ENCODE measurements at places on chromosomes 1 and 21.

DNA sequence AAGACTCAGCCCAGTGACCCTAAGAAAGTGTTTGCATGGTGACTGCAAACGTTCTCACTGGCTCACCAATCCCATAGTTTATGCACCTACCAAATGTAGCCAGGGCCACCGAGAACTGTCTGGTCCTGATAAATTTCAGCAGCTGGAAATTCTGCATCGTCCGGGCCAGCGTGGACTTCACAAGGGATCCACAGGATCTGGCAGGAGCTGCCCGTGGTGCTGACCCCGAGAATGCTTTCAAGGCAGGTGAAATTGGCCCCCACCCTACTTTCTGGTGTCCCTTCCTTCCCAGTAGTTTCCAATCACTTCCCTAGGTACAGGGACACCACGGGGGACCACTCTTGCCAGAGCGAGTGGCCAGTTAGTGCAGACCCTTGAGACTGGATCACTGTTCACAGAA lies 26.2 kb downstream of the UBASH3A start:
- DNase-seq, result no peak

DNA sequence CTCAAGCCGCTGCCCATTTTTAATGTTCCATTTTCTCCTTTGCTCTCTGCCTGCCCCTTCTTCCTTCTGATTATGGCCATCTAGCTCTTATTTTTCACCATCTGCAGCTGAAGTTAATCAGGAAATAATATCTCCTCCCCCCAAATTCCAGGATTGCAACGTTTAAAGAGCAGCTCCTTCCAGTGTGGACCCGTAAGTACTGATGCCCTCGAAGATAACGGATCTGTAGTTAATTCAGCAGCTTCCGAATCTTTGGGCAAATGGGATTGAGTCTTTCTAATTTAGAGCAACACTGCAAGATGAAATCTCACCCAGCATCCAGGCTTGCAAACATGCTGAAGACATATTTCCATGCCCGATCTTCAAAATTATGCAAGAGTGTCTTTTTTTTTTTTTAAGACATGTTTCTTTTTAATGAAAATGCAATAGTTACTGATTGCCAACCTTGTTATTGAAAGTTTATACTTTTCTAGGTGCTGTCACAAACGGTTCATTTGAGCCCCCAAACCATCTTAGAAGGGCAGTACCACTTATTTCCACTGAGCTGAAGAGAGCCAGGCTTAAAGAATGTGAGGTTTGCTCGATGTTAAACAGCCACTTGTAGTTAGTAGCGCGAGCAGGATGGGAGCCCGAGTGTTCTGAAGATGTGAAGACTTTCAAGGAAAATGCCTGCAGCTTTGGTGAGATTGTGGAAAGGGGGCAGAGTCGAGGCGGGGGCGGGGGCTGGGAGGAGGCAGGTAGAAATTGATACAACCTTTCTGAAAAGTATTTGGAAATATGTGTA lies 10.9 kb upstream of the RCAN3 start:
- no peak for DNase-seq

- DNase-seq, result no peak
These were observed 123.7 kb downstream of the ACTL8 start for GRCh38 chr1:17878837-17879236.

DNA sequence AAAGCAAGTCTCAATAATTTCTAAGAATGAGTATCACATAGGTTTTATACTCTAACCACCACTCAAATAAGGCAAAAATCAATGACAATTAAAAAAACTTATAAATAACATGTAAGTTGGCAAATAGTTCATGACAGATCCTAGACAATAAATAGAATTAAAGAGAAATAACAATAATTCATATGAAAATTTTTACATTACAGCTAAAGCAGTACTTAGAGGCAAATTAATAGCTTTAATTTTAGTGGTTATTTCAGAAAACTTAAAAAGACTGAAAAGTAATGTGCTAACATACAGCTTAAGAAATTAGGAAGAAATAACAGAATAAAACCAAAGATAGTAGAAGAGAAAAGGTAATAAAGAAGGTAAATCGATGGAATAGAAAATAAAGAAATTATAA lies 179.9 kb upstream of the SPAG17 start:
- DNase-seq, result no peak

DNA sequence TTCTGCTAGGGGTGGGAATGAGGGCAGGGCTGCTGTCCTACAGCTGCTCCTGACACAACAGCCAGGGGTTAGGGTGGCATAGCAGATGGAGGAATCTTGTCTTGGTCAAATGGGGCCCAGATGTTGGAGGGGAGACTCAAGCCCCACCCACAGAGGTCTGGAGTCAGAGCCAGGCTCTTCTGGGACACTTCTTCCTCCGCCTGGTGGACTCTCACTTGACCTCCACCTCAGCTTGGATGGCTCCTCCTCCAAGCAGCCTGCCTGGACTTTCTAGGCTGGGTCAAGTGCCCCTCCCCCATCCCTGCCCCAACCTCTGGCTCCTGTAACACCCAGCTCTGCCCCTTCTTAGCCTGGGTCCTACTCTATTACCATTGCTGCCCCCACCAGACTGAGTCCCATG lies 35.5 kb downstream of the EPHA2 start:
- no peak for DNase-seq

GRCh38 chr1:27383039-27383605 lies at the start of gene CD164L2:
CD164L2 (minus strand) TSS chr1:27383333; CDS start chr1:27383239, 94 bp downstream.
- DNase-seq, result peak; percentile 43

- DNase-seq, result no peak
These were observed 435.4 kb downstream of the MATN1 start for GRCh38 chr1:30287976-30288375.

- DNase-seq, result no peak
These were observed 83.5 kb upstream of the ADGRL2 start for GRCh38 chr1:81717230-81717629.

- DNase-seq, result no peak
These were observed 1.8 kb upstream of the KIAA2013 start for GRCh38 chr1:11927866-11928592.

DNA sequence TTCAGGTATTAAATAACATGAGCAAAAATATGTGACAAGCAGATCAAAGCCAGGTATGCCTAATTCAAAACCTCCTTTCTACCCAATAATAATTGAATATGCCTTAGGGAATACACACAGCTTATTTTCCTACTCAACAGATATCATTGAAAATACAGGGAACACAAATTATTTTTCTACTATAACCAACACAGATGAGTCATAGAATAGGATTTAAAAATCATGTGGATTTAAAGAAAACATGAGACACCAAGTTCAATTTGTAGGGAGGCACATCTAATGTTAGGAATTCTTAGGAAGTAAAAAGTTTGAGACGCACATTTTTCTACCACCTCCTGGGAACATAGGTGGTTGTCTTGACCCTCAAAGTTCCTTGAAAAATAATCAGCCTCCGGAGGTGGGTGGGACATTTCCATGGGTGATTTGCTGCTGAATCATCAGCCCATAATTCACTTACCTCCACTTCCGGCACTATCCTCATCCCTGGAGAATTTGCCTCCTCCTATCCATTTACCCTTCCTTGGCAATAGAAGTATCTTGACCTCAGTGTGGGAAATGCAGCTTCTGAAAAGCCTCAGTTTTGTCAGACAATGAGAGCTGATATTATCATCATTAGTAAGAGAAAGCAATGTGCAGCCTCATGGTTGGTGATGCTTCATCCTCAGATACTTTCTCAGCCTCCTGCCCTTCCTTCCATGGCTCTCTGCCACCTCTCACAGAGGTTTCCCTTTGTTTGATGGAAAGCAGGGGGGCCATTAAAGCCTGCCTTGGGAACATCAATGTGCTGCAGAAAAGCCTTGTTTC lies 33.5 kb upstream of the RGS4 start:
- no peak for DNase-seq

GRCh38 chr1:187281085-187281484 lies 452.3 kb downstream of the PLA2G4A start:
- no peak for DNase-seq

DNA sequence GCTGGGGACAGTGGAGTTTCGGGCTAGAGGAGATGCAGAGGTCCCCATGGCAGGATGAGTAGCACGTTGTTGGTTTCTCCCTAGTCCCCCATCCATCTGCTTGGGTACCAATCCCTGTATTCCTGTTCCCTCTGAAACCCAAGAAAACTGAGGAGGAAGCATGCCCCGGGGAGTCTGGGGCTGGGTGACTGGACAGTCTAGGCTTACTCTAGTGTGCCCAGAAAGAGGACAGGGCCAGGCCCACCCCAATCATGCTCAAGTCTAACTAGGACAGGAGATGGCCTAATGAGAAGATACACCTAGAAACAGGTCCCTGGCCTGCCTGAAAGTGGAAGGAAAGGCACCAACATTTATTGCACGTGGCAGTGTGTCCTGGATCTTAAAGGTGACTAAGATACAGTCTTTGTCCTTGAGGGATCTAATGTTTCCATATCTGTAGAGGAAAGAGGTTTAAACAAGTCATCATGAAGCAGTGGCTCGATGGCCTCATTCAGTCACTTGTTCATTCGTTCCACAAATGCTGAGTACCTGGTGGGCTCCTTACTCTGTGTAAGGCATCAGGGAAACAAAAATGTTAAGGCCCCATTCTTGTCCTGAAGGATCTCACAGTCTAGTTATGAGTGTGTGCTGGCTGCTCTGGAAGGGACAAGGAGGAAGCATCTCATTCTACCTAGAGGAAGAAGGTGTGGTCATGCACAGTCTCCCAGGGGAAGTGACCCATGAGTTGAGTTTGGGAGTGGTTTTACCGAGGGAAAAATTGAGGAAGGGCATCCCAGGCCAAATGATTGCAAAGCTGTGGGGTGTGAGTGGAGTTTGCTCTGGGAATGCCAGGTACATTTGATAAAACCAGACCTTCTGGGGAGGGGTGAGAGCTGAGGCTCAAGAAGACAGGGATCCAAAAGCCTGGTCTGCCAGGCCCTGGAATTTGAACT lies 10.0 kb downstream of the CDK18 start:
- DNase-seq, result no peak

DNA sequence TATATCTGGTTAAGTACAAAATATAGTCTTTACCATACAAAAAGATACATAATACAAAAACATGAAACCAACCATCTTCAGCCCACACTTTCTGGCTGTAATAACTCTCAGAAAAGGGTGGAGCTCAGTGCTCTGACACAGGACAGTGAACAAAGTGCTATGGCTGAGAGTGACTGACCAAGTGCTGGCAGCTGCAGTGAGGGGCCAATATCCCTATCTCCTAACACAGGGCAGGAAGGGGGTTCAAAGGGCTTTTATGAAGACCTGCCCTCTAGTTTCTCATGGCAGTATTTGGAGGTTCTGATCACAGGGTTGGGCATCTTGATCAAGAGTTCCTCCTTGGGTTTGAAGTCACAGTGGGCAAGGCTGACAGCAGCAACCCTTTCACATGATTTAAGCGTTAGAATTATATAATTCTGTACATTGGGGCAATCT lies 3.9 kb downstream of the TXNIP start:
- DNase-seq, result peak; percentile 29

DNA sequence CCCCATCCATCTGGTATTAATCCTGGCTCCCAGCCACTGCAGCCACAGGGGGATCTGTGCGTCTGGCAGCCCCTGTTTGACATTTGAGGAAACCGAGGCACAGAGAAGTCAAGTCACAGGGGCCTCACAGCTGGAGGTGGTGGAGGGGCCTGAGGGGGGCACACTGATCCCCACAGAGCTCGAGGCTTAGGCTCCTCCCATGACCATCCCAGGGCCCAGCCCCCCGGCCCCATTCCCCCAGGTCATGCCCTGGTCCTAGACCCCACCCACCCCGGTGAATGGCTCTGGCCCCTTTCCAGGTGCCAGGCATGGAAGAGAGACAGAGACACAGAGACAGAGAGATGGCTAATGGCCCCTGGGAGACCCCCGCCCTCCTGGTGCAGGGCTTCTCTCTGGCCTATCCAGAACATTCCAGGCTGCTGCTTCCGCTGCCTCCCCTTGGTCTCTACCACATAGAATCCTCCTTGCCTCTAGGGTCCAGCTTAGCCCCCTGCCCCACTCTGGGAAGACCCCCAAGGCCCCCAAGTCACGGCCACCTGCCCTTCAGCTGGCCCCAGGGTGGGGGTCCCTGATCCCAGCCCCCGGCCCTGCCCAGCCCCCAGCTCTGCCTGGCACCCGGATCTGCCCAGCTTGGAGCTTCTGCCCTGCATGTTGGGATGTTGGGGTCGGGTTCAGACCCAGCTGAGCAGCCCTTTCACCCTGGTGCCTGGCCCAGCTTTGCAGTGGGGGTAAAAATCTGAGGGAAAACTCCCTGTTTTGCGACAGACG lies 29.2 kb upstream of the LRRC3 start:
- DNase-seq, result no peak

DNA sequence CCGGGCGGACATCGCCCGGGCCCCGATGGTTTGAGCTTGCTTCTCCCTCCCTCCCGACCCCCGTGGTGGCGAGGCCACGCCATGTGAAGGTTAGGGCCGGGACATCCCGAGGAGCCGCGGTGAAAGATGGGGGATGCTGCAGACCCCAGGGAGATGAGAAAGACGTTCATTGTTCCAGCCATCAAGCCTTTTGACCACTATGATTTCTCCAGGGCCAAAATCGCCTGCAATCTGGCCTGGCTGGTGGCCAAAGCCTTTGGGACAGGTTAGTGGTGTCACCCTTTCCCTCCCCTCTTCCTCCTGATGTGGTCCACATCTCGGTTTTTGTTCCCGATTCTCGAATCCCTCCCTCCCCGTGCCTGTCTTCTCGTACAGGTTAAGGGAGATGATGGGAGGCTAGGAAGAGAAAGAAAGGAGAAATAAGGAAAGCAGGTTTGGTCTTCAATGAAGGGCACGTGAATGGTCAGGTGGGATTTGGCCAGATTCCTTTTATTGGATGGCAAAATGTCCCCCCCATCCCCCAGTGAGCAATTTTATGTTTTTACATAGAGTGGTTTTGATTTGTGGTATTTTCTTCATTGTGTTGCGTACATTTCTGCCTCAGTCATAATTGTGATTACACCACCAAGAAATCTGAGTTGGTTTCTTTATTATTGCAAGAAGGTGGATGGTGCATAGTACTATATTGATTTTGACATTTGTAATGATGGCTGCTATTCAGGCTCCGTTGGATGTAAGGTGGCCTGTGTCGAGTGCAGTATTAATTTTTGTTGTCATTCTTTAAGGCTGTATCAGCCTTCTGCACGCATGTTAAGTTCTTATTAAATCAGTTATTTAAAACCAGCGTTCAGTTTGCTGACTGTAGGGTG lies 1.2 kb downstream of the CAMSAP2 start:
- DNase-seq, result no peak

- no peak for DNase-seq
These were observed 63.1 kb downstream of the CDC42BPA start for GRCh38 chr1:227255086-227255732.

- no peak for DNase-seq
These were observed 63.2 kb downstream of the IER5 start for GRCh38 chr1:181151378-181152326.

GRCh38 chr1:31936278-31936980 lies 1.7 kb downstream of the PTP4A2 start:
- no peak for DNase-seq

DNA sequence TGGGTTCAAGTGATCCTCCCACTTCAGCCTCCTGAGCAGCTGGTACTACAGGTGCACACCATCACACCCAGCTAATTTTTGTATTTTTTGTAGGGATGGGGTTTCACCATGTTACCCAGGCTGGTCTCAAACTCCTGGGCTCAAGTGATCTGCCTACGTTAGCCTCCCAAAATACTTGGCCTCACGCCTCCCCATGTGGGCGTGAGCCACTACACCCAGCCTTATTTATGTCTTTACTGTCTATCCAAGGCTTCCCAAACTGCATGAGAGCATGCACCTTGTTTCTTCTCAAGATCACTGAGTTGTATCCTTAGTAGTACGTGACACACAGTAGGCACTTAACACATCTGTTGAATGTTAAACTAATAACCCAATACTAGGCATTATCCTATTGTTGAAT lies 14.2 kb downstream of the WASF2 start:
- DNase-seq, result no peak

All from CD4-positive, alpha-beta T cell treated with Interleukin-10 for 1 hour (primary cell).